Thoracic aorta endothelial cell (primary cell): ENCODE measurements at places on chromosomes 2 and 18. TPM values are rescaled to one million over a fixed set of nuclear protein-coding genes. Genes with fewer than 3 reads are reported as not detected.

Gene ITGA4
- total RNA-seq = 3.7 and 4.0 TPM in 2 replicates

Gene SETBP1
- 9.5 and 12.9 TPM in 2 replicates for total RNA-seq

Gene DLX2
- total RNA-seq = not detected in 2 replicates

Gene TRIB2
- total RNA-seq = 15.4 and 20.3 TPM in 2 replicates

Gene TAF1B
- 60.1 and 70.2 TPM in 2 replicates for total RNA-seq
